ENCODE measurements at places on chromosomes 1 and 21.

DNA sequence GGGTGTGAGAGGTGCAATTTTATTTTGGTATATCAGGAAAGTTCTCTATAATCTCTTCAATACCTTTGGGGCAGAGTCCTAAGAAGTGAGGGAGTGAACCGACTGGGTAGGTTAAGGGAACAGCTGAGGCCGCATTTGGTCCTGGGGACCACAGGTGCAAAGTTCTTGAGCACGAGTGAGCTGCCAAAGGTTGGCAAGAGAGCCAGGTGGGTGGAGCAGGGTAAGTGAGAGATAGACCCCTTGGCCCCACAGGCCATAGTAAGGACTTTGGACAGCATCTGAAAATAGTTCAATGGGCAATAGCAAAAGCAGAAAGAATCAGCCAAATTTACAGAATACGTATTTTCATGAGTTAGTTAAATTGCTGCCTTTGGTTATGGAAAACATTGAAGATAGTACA lies 11.0 kb upstream of the NID1 start:
- DNase-seq = no peak

DNA sequence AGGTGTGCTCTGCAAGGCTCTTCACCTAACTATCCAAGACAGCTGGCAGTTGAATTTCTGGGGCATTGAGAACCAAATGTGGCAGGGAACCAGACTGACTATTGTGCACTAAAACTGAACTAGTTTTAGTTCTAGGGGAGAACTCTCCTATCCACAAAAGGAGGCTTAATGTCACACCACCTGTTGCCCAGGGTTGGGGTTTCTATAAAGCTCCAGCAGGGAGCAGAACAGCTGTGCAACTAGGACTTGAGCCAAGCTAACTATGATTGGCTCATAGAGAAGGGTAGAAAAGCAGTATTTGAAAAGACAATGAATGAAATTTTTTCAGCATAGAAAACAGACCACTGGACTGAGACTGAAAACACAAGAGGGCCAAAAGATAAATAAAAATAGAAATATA lies 53.3 kb upstream of the FGGY start:
- no peak for DNase-seq

DNA sequence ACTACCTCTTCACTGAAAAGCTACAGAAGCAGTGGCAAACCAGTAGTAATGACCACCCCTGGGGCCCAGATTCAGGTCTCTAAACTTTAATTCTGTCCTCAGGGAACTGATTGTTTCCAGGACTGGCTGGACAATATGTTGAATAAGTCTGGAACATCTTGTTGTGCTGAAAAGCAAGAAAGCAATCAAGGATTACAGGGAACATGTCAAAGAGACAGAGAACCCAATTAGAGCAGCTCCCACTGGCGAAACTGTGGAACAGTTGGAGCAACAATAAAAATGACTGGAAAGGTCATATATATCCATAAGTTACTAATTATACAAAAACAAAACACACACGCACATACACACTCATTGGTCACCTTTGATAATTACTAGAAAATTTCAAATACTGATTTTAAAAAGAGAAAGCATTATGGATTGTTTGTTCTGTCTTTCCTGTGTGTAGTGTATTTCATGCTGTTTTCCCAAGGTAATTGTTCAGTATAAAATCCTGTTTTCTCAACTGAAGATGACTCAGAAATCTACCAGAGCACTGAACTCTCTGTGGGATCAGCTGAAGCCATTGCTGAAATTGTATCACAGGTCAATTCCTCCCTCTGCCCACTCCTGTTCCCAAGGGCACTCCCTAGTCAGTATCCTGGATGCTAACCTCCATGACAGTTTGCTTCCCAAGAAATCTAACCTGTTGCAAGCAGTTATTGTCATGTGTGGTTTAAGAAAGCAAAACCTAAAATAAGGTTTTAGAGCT lies 83.6 kb upstream of the RGS1 start:
- DNase-seq = peak; percentile 88

GRCh38 chr1:195981448-195982139 lies 626.6 kb downstream of the KCNT2 start:
- peak; percentile 21 for DNase-seq

- DNase-seq = no peak
Measured at GRCh38 chr1:2641381-2642130, 8.7 kb upstream of the MMEL1 start.

- no peak for DNase-seq
Measured at GRCh38 chr1:207866471-207867135, 44.3 kb downstream of the CD34 start.

DNA sequence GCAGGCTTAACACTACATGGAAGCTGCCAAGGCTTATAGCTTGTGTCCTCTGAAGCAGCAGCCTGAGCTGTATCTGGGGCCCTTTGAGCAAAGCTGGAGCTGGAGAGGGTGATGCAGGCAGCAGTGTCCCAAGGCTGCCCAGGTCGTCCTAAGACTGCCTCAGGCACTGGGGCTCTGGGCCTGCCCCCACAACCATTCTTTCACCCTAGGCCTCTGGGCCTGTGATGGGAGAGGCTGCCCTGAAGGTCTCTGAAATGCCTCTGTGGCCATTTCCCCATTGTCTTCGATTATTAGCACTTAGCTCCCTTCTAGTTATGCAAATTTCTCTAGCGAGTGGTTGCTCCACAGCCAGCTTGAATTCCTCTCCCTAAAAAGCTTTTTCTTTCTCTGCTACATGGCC lies 142.0 kb downstream of the LRIG2 start:
- DNase-seq = no peak

- DNase-seq = no peak
Measured at GRCh38 chr1:156033011-156033410, 12.3 kb upstream of the SSR2 start.

- no peak for DNase-seq
Measured at GRCh38 chr21:44508711-44509445, 31.1 kb downstream of the KRTAP10-1 start.

- no peak for DNase-seq
Measured at GRCh38 chr1:168236836-168237611, 11.2 kb downstream of the SFT2D2 start.

- DNase-seq = peak; percentile 68
Measured at GRCh38 chr21:34693192-34693810, 24.5 kb downstream of the CLIC6 start.

- DNase-seq = no peak
Measured at GRCh38 chr1:8651236-8651890, 166.1 kb downstream of the RERE start.

DNA sequence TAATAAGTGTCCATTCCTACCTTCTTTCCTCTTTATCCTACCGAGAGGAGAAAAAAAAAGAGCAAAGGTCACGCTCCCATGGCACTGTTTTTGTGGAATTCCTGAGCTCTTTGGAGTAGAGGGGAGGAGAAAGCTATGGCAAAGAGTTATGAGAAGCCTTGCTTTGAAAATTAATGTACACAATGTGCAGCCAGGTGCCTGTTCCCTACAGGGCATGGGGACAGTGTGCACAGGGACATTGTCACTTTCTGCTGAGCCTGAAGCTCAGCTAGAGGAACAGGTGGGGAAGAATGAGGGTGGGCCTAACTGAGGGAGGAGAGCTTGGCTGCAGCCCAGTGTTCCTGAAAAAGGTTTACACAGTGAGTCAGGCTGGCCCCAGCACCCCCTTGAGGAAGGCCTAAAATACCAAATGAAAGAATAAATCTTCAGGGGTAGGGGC lies 66.1 kb downstream of the PLXNA2 start:
- peak; percentile 31 for DNase-seq

GRCh38 chr21:30355906-30356305 lies 7.5 kb upstream of the KRTAP23-1 start:
- no peak for DNase-seq

GRCh38 chr1:206715552-206716158 lies 30.9 kb downstream of the MAPKAPK2 start:
- no peak for DNase-seq

GRCh38 chr1:19462781-19463503 lies 22.4 kb downstream of the CAPZB start:
- peak; percentile 50 for DNase-seq

GRCh38 chr1:183210681-183211080 lies 24.6 kb downstream of the LAMC2 start:
- no peak for DNase-seq

- DNase-seq = no peak
Measured at GRCh38 chr21:44523567-44524413, 16.2 kb downstream of the KRTAP10-1 start.

DNA sequence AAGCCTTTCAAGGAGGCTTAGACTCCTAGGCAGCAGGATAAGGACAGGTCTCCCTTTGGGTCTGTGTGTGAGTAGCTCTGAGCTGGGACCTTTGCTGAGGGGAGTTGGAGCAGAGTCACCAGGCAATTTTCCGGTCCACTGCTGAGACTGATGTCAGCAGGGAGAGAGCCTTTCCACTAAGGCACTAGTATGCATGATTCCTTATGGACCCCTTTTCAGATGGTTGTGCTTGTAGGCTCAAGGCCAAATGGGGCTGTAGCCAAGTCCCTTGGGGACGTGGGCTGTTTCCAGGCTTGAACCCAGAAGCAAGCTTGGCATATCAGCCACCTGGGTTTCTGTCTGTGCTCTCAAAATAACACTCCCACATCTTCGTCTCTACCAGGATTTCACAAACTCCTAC lies 73.0 kb downstream of the CCDC18 start:
- no peak for DNase-seq

GRCh38 chr1:165536016-165536415 lies 7.8 kb upstream of the LRRC52 start:
- DNase-seq = no peak

GRCh38 chr1:33578557-33579448 lies 106.4 kb downstream of the ZSCAN20 start:
- no peak for DNase-seq

- no peak for DNase-seq
Measured at GRCh38 chr1:157725221-157725577, 24.6 kb upstream of the FCRL3 start.

- no peak for DNase-seq
Measured at GRCh38 chr1:160858097-160858496, 4.6 kb downstream of the CD244 start.

DNA sequence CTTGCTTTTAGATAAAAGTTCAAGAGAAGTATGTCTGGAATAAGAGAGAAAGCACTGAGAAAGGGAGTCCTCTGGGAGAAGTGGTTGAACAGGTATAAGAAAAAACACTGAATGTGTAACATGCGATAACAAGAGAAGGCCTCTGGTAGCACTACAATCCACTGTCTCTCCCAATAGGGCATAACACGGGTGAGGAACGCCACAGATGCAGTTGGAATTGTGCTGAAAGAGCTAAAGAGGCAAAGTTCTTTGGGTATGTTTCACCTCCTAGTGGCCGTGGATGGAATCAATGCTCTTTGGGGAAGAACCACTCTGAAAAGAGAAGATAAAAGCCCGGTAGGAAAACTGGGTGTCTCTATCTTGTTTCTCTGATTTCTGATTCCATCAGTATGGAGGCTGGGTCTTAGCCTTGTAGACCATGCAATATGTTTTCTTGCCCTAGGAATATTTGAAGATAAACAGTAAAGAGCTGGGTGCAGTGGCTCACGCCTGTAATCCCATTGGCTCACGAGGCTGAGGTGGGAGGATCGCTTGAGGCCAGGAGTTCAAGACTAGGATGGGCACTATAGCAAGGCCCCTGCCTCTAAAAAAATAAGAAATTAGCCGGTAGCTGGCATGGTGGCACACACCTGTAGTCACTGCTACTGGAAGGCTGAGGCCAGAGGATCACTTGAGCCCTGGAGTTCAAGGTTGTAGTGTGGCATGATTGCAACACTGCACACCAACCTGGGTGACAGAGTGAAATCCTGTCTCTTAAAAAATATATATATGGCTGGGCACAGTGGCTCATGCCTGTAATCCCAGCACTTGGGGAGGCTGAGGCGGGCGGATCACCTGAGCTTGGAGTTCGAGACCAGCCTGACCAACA lies 40.4 kb downstream of the DAP3 start:
- DNase-seq = peak; percentile 54

DNA sequence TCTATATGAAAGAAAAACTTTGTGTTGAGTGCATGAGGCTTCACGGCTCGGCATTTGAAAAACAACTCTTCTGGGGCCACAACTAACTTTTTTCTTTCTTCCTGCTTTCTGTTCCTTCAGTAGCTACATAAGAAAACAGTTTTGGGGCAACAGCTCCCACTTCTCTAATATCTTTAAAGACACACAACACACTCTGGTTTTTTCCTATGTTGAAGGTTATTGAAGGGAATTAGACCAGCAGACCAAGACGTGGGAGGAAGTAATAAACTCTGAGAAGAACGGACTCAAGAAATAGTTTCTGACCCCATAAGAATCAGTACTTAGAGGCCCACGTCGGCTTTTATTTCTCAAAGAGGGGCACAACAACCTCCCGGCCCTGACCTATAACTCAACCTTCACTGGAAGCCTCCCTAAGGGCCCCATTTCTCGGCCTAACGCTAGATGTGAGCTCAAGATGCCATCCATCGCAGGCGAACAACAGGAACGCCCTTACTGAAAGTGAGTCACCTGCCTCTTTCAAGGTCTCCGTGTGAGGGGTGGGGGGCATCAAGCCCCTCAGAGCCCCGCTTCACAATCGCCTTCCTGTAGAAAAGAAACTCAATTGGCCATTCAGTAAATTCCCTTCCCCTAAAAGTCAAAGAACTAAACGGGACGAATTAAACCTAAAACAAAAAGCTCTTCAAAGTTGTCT lies 844 bp downstream of the ZMYM6 start:
- DNase-seq = peak; percentile 47

- DNase-seq = no peak
Measured at GRCh38 chr1:1921901-1922701, 3.0 kb upstream of the TMEM52 start.

- no peak for DNase-seq
Measured at GRCh38 chr1:168396508-168396907, 115.8 kb downstream of the TBX19 start.

DNA sequence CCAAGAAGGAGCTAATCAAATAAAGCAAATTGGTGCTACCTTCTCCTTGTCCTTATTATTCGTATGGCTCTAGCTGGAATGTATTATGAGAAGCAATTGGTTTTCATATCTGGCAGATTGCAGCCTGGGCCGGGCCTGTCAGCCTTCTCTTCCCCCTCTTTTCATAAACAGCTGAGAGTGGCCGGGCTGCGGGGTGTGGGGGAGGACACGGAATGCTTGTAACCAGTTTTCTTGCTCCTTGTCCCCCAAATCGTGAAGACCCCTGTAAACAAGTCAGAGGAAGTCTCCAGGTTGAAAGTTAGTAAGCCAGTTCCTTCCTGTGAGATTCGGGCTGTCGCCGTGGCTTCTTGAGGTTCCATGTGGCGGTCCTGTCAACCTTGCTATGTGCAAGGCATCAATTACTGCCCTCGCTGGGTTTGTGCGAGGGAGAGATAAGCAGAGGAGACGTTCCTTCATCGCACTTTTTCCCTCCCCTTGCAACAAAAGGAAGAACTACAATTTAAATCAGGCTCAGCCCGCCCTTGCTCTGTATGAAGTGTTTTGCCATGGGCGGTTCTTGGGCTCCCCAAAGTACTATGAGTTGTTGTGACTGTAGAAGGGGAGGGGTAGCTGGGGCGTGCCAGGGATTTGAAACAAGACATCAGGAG lies 450.7 kb downstream of the CAMTA1 start:
- no peak for DNase-seq

- DNase-seq = no peak
Measured at GRCh38 chr1:152520561-152521090, 6.3 kb downstream of the CRCT1 start.

DNA sequence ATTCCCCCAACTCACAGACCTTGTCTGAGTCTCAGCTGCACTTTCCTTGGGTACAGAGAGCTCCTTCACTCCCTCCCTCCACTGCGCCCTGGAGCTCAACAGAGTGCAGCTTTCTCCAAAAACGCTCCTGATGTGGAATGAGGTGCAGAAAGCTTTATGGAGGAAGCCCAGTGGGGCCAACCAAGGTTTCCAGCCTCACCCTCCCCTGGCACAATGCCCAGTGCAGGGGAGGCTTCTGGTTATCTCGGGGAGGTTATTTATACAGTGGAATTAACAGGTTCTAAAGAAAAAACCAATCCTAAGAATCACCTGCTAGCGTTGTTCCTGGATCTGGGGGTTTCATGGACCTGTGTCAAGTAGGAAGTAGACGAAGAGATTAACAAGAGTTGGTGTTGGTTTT lies at the start of gene ITLN1:
Gene ITLN1, minus strand, starts transcription at position 139 of the 400 bp plus-strand sequence. CDS start 303 bp downstream, outside the sequence.
- no peak for DNase-seq
